ENCODE measurements at places on chromosomes 12 and 14. TPM values are rescaled to one million over a fixed set of nuclear protein-coding genes. Genes with fewer than 3 reads are reported as not detected.

Gene RHOJ
- 0.21 TPM for total RNA-seq

Gene PIK3C2G
- total RNA-seq = 1.6 TPM

Gene PRPH
- not detected for total RNA-seq

Gene AQP6
- total RNA-seq = 0.14 TPM

Gene ANKS1B
- not detected for total RNA-seq

Gene PAPLN
- total RNA-seq = 3.7 TPM

Gene TBX3
- total RNA-seq = 3.7 TPM

Gene LRRIQ1
- 0.79 TPM for total RNA-seq

Gene TOMM20L
- not detected for total RNA-seq

Gene KDM2B
- total RNA-seq = 16.6 TPM

Gene OAS2
- total RNA-seq = 0.33 TPM

Gene GYS2
- total RNA-seq = not detected

Gene HOTAIR
- not detected for total RNA-seq

Gene ADAM21
- total RNA-seq = 1.2 TPM

Gene TSHR
- not detected for total RNA-seq

Gene ZNF384
- 21.8 TPM for total RNA-seq

Data from airway epithelial cell (primary cell).